ENCODE measurements at places on chromosomes 7 and 10.

DNA sequence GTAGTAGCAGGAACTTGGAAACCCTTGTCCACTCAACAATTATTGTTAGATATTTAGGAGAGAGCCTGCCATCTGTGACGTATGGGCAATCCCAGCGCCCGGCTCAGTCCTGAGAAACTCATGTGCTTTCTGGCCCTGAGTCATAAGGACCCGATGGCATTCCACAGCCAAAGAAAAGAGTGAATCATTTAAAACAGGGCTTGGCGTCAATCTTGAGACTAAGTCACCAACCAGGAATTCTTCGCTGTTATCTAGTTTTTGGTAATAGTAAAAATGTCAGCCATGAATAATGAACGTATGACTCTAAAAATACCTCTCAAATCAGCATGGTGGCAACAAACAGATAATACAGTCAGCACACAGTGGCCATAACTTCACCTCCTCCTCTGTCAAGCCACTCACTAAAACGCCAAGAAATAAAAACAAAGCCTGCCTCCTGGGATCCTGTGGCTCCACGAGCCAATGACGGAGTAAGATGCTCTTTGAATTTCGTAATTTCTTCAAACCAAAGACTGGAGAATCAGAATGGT lies 140.8 kb downstream of the ADAM12 start:
- no peak for DNase-seq

DNA sequence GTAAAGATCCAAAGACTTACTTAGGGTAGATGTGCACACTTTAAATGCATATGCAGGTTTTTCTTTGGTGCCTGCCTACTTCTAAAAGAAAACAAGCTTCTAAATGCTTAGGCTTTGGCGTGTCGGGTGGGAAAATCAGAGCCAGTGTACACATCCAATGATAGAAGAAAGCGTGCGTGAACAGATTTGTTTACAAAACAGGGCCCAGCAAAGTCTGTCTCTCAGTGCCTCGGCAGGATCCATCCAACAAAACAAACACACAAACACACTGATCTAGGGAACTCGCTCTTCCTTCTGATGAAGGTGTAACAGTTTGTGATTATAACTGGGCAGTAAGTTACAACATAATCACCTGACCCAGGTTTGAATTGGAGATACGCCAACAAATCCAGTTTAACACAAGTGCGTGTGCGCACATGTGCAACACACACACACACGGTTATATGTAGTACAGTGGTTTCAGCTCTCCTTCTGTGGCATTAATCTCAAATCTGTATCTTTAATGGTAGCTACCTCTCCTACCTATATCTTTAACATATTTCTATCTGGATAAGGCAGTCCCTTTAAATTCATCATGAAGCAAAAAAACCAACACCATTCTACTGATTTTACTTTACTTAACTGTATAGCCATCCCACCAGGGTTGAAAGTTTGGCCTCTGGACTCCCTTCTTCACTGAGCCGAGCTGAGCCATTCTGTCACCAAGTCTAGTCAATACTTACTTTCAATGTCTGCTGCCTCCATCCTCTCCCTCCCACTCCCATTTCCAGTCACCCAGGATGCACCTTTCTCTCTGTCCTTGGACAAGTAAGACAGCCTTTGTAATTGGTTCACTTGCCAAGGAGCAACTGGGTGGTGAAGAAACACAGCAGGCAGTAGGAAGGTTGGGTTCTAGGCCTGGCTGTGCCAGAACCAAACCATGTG lies 184.4 kb upstream of the KLF14 start:
- DNase-seq: no peak

DNA sequence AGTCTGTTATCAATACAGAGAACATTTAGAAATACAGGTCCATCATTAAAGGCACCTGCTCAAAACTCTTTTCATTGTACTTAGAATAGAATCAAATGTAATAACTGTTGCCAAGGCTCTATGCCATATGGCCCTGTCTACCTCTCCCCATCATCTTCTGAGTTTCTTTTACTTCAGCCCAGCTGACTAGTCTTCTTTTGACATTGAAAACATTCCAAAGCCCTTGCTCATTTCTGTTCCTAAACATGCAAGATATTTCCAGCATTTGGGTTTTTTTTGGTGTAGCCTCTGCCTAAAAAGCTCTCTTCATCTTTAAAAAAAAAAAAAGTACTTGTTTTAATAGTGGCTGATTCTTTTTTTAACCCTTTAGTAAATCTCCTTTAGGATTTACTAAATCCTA lies 165.5 kb upstream of the SMIM30 start:
- DNase-seq: no peak

GRCh38 chr7:70893422-70893821 lies 238.5 kb upstream of the GALNT17 start:
- DNase-seq: no peak

- no peak for DNase-seq
These were observed 13.9 kb upstream of the TECTB start for GRCh38 chr10:112269266-112269665.

DNA sequence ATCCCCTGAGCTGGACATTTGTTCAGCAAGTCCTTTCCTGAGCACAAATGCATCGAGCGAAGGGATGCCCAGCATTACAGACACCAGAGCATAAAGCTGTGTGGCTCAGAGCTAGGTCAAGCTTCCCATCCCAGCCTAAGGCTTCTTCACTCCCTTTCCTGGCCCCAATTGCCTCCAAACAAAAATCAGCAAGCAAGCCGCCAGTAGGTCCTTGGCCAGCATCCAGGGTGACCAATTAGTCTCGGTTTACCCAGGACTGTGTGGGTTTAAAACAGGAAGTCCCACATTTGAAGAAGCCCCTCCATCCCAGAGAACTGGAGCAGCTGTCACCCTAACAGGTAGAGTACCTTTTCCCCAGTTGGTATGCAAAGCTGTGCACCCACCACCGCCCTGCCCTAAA lies 51.2 kb downstream of the PRKAG2 start:
- no peak for DNase-seq
